ENCODE measurements at places on chromosomes 6 and 20.

DNA sequence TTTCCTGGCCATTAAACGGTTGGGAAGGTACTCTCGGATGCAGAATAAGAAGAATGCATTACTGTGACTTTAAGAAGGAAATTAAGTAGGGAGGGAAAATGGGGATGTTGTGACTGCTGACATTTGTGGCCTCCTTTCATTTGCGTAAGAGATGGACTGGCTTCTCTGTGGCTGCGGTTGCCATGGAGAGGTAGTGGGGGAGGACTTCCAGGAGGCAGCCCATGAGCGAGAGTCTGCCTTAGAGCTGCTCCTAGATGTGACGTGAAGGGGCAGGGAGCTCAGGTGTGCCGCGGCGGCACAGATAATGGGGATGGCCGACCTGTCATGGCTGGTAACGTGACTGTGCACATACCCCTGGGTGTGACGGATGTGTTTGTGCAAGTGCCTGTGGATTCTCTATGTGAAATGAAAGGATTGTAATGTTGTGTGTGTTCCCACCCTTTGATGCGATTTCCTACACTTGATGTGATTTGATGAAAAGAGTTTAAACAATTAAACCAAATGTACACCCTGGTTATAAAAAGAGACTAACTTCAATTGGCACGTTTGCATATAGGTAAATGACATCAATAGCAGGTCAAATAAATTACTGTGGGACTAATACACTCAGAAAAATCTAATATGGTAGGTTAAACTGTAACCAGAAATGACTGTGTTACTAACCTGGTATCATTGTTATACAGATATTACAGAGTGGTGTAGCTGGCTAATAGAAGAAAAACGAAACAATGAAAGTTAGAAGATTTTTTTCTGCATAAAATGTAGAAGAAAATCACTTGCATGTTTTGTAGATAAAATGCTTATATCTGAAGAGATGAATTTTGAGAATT lies 48.9 kb downstream of the HIVEP1 start:
- DNase-seq = peak; percentile 86

DNA sequence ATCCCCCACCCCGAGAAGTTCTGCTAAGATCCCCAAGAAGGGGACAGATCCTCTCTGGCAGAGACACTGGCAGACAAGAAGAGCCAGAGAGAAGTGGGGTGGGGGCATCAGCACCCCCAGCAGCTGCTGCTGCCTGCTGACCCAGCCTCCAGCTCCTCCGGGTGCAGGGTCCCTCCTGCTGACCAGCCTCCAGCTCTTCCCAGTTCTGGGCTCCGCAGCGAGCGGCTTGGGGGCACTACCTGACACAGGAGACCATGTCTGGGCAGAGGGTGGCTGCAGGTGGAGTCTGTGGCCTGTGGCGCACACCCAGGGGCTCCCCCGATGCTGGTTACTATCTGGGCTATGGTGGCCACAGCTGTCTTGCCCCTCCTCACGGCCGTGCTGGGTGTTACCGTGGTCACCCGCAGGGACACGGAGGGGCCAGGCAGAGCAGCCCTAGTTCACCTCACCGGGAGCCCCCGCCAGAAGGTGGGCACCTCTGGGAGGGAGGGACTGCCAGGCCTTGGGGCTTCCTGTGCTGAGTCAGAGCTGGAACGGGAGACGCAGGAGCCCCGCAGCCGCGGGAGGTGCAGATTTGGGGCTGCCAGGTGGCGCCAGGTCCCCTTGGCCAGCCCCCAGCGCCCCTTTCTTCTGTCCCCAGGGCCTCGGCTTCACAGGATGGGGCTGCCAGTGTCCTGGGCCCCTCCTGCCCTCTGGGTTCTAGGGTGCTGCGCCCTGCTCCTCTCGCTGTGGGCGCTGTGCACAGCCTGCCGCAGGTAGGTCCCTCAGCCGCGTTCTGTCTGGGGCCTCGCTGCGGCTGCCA lies 630 bp downstream of the LIME1 start:
- DNase-seq = peak; percentile 57

DNA sequence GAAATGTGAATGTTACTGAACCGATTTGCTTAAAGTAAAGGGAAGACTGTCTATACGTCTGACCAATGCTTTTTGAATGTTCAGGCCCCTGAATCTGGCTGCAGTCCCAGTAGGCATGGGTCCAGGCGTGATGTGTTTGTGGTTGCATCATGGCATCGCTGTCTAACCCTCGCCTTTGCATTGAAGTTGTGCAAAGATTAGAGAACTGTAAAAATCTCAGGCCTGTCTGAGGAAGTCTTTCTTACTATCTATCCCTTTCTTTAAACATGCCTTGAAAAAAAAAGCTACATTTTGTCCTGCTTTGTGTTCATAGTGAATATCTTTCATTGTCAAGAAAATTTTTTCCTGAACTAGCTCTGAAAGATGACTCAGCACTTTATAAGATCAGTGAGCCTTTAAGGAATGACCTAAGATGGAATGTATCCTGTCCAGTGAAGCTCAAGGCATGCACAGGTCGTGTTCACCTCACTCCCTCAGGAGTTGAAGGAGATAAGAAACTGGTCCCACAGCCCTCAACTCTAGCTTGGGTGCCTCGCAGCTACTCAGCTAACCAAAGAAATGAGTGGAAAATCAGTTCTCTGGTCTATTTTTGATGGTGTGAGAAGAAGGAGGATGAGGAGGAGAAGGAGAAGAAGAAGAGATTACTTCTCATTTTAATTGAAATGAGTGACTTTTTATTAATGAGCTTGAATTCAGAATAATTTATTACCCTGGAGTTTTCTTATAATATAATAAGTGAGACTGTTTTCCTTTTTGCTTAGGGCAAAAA lies 48.6 kb downstream of the TPD52L1 start:
- DNase-seq = no peak

DNA sequence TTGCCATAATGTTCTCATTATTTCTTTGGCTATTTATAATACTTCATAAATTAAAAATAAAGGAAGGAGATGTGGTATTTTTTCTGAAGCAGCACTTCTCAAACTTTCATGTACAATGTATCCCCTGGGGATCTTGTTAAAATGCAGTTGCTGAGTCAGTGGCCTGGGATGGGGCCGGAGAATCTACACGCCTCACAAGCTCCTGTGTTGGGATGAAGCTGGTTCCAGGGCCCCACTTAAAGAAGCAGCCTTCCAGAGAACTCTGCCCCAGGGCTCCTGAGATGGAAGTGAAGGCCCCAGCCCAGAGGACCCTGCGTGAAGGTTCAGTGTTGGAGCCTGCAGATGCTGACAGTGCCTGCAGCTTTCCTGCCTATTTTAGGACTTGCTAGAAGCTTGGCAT lies 40.1 kb upstream of the SLC23A2 start:
- no peak for DNase-seq

- DNase-seq = no peak
These were observed 27.8 kb upstream of the ERVFRD-1 start for GRCh38 chr6:11139051-11139960.

DNA sequence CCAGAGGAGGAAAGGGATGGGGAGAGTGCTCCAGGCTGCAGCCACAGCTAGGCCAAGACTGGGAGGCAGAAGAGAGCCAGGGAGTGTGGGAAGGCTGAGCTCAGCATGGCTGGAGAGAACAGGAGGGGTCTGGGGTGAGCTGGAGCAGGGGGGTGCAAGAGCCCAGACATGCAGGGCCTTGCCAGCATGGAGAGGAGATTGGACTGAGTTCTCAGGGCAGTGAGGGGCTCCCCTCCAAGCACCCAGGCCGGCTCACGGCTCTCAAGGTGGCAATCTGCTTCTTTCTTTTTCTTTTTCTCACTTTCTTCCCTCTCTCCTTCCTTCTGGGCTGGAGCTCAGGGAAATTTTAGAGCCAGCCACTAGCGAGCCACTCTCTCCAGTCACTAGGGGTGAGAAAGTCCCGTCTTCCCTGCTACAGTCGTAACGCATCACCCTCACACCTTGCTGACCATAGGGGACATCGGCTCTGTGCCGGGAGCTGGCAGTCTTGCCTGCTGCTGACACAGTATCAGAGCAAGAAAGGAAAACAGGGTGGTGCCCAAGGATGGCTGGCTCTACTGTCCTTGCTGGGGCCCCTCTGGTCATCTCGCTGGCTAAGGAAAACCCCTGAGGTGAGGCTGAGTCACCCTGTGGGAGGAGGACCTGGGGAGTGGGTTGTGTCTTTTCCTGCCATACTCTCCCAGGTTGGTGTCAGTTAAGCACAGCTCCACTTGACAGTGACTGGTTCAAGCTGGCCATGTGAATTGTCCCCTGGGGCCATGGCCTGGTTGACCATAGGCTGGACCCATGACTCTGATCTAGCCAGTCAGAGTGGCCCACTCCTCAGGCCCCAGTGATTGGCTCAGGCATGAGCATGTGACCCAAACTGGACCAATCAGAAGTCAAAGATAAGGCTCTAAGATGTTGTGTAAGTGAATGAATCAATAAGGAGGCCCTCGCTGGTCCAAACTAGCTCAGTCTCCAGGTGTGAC lies 135.1 kb upstream of the PMEPA1 start:
- no peak for DNase-seq

GRCh38 chr20:63084563-63084927 lies 77.8 kb upstream of the BHLHE23 start:
- DNase-seq = no peak

DNA sequence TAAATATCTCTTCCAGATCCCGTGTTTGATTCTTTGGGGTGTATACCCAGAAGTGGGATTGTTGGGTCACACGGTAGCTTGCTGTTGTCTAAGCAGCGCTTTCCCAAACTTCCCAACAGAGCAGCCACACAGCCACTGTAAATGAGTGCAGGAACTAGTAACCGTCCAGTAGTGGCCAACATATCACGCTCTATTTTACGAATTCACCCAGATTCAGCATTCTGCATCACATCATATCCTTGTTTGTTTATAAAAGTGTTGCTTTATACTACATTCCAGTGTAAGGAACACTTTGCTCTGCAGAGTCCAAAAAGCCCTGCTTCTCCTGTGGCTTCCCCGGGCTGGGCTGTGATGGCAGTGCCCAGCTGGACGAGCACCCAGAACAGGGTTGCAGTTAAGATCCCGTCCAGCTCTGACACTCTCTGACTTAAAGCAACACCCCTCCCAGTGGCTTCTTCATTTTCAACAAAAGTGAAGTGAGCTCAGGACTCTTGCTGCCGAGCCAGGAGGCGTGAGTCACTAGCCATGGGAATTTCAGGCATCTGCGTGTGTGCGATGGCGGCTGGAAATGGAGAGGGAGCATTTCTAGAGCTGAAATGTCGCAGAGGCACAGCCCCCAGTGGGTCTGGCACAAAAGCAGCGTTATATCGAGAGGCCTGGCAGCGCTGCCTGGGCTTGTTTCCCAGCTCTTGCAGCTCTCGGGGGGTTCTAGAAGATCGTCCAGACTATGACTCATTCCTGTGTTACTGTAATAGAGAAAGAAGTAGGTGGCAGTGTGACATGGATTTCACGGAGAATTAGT lies 216.3 kb upstream of the ECI2 start:
- no peak for DNase-seq

DNA sequence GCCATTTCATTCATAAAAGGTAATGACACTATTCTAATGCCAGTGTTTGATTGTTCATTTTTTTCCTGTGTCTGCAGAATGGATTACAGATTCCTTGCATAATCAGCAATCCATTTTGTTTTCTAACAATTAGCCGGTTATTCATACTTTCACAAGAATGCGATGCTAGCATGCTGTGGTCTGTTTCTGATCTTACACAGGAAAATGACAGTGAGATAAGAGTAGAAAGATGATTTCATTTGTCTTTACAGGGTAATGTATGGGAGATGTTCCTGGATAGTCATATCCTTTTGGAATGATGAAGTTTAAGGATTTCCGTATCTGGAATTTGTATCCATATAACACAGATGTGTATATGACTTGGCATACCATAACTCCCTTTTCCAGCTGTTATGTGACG lies 207.3 kb downstream of the FARS2 start:
- no peak for DNase-seq

DNA sequence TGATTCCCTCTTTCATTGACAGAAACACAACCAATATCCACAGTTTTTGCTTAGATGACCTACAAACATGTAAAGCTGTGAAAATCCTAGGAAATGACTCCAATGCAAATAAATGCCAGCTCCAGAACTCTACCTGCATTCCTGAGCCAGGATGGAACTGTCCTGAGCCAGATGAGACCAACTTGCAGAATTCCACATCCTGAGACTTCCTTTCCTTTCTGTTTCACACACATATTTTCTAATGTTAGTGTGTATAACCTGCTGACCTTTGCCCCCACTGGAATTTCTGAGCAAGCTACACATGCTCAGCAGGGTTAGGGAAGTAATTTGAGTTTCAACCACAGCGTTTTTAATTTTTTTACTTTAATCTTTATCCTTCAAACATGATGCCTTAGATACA lies 69.6 kb upstream of the ADGRF1 start:
- DNase-seq = no peak

DNA sequence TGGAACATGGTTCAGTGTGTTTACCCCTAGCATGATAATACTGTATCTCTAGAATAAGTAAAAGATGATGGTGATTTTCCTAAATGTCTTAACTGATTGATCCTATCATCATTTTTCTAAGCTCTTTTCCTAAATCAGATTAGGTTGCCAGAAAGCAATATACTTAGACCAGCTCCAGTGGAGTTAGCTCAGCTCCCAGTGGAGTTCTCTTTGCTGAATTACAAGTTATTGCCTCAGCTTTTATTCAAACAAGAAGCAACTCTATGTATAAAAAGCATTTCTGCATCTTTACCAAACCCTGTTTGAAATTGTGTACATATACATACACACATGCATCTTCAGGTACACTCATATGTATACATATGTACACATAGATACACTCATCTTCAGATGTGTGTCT lies 44.9 kb downstream of the SNX9 start:
- DNase-seq = no peak

GRCh38 chr6:107709341-107709740 lies 114.8 kb downstream of the SCML4 start:
- DNase-seq = no peak

GRCh38 chr6:93468291-93468690 lies 48.9 kb upstream of the EPHA7 start:
- no peak for DNase-seq

DNA sequence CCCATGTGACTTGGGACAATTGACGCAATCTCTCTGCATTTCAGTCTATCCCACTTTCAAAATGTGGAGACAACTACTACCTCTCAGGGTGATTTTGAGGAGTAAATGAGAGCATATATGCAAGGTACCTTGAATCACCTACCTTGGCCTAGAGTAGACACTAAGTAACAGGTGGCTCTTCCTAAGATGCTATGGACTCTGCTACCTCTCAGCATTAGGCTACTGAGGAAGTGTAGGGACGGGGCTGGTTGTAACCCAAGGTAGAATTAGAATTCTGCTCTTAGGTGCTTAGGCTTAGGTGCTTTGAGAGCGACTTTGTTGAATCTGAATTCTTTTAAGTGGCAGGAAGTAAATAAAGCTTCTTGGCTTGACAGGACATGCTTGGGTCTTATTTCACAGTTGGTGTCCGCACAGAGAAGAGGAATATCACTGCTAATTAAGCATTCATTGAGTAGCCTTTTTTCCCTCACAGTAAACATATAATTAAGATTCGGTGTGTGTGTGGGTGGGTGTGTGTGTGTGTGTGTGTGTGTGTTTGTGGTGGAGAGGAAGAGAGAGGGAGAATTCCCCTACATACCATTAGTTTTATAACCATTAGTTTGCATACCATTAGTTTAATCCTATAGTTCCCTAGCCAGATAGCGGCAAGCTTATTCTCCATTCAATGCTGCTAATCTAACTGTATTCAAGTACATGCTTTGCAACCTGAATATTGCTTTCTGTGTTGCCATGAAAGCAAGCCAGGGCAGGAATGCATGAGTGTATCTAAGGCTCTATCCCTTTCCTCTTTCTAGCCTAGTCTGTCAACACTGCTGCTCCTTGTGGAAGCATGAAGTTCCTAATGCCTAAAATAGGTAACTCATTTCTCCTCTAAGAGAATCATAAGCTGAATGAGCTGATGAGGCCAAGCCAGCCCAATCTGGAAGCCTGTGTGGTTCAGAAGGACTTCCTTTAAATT lies 112.5 kb downstream of the IPCEF1 start:
- DNase-seq = no peak

GRCh38 chr6:79307321-79308036 lies 73.0 kb upstream of the HMGN3 start:
- DNase-seq = no peak
